Stimulated activated effector memory CD8-positive, alpha-beta T cell treated with anti-CD3 and anti-CD28 coated beads, Interleukin-12 subunit alpha, Interleukin-12 subunit beta, amount 100 ng/mL, for 72 hours (primary cell): ENCODE measurements at places on chromosomes 7 and 10.

DNA sequence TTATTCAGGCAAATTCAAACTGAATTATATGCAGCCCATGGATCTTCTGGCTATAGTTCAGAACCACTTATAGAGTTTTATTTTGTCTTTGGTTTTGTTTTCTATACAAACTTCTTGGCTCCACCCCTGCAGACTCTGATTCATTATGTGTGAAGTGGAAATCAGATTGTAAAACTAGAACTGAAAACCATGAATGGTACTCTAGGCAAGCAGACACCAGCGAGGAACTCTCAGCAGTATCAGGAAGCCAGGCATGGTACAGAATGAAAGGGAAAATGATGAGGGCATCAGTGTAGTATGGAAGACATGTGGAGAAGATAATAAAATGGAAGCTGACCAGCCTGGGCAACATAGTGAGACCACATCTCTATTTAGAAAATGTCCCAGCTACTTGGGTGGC lies 1026.9 kb upstream of the C7orf33 start:
- no peak for DNase-seq

DNA sequence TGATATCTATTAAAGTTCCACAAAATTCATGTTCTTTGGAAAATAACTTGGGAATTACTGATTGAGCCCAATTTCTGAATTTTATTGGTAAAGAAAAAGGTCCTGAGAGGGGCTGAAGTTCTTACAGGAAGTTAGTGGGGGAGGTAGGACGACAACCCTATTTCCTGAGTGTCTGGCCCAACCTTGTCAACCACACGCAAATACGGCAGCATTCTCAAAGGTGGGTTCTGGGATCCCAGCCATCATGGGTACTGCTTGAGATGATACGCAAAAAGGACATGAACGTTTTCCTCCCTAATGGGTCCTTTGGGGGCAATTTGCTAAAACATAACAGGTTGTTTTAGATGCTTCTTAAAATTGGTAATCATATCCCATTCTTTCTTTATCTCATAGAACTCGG lies 2.7 kb upstream of the PDCD4 start:
- DNase-seq = no peak

DNA sequence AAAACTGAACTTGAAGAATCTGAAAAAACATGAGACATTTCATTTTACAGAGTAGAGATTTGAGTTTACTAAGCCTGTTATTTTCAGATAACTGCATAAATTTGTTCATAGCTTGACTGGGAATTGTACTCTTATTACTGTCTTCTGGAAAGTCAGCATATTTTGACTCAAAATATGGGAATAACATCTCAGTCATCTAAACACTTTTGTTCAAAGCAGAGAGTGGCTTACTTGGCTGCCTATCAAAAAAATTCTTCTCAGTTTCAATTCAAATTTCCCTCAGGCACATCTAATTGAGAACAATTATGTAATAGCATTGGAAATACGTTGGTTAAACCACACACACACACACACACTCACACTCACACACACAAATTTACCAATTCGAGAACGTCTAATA lies 384.6 kb downstream of the ARL4A start:
- DNase-seq = no peak

- DNase-seq = no peak
Observed at GRCh38 chr10:71378336-71379117, 18.2 kb upstream of the CDH23 start.

- no peak for DNase-seq
Observed at GRCh38 chr10:72105098-72105475, 16.7 kb upstream of the SPOCK2 start.

GRCh38 chr7:69700331-69700730 lies 102.1 kb downstream of the AUTS2 start:
- no peak for DNase-seq

- no peak for DNase-seq
Observed at GRCh38 chr7:66357087-66357486, 152.0 kb downstream of the TPST1 start.

GRCh38 chr7:120955577-120956149 lies 5.1 kb downstream of the ING3 start:
- no peak for DNase-seq

DNA sequence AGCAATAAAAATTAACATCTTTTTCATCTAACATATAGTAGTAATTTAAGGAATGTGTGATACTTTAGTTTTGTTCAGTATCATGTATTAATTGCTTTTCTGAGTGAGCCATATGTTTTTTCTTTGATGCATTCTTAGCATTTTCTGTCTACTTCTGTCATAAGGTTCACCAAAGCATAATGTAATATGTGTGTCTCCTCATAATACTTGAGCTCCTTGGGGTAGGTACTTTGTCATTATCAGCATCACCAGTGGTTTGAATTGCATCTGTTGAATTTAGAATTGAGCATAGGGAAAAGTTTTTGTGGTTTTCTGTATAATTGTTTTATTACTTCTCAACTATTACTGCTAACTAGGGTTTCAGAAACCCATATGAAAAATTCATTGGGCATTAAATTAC lies 26.5 kb downstream of the VPS50 start:
- no peak for DNase-seq

- DNase-seq = no peak
Observed at GRCh38 chr7:156445997-156446761, 194.4 kb upstream of the RNF32 start.

DNA sequence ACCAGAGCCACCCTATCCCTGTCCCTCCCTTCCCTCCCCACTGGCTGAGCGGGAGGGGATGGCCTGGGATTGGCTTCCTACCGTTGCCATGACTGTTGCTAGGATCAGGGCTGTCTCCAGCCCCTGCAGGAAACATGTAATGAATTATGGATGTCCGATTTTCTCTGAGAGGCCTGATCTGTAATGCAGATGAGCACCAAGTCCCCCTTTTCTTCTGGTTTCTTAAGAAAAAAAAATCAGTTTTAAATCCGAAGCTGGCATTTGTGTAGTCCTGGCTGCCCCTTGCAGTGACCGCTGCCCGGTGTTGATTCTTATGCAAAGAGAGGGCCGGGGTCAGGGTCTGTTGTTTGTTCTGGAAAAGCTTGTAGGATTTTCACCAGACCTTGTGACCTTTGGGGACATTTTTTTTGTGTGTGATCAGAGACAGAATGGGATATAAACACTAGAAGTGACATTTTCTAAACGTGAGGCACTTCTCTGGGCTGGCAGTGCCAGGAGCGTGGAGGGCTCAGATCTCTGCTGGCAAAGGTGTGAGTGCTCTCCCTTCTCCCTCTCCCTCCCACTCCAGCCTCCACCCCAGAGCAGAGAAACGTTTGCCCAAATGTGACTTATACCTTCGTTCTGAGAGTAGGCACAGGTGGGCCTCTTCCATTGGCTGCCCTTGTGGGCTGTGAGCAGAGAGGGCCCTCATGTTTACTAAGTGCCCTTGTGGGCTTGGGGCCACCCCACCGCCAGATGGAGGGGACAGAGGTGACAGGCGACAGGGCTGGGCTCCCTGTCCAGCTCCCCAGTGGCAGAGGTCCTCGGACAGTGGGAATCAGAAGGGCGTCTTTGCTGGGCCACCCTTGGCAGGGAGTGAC lies 127.5 kb downstream of the DNAJB6 start:
- DNase-seq = no peak

GRCh38 chr7:129066290-129067131 lies 11.6 kb upstream of the TNPO3 start:
- no peak for DNase-seq

DNA sequence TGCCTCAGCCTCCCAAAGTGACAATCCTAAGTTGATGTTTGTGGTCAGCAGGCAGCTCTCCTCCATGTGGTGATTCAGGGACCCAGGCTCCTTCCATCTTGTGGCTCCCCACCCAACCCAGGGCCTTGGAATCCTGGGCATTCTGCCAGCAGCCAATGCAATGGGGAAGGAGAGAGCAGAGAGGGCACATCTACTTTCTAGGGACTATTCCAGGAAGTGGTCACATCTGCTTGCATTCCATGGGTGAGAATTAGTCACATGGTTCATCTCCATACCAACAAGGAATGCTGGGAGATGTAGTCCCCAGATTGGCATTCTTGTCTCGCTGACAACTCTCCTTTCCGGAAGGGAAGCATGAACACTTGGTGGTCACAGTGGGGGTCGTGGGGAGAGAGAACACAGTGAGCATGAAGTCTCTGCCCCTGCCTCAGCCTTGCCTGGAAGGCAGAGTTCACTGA lies 9.9 kb upstream of the SRRM3 start:
- DNase-seq = no peak

GRCh38 chr7:97215556-97215955 lies 98.1 kb downstream of the SDHAF3 start:
- DNase-seq = no peak

- no peak for DNase-seq
Observed at GRCh38 chr10:36173364-36173763, 531.3 kb upstream of the FZD8 start.

- DNase-seq = no peak
Observed at GRCh38 chr10:102431452-102432124, 786 bp downstream of the CUEDC2 start.

DNA sequence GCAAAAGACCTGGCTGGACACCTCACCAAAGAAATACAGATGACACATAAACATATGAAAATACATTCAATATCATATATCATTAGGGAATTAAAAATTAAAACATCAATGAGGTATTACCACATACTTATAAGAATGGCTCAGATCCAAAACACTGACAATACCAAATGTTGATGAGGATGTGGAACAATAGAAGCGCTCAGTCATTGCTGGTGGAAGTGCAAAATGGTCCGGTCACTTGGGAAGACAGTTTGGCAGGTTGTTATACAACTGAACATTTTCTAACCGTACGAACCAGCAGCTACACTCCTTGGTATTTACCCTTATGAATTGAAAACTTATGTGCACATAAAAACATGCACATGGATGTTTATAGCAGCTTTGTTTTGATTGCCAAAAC lies 38.5 kb downstream of the ZMYND11 start:
- no peak for DNase-seq

DNA sequence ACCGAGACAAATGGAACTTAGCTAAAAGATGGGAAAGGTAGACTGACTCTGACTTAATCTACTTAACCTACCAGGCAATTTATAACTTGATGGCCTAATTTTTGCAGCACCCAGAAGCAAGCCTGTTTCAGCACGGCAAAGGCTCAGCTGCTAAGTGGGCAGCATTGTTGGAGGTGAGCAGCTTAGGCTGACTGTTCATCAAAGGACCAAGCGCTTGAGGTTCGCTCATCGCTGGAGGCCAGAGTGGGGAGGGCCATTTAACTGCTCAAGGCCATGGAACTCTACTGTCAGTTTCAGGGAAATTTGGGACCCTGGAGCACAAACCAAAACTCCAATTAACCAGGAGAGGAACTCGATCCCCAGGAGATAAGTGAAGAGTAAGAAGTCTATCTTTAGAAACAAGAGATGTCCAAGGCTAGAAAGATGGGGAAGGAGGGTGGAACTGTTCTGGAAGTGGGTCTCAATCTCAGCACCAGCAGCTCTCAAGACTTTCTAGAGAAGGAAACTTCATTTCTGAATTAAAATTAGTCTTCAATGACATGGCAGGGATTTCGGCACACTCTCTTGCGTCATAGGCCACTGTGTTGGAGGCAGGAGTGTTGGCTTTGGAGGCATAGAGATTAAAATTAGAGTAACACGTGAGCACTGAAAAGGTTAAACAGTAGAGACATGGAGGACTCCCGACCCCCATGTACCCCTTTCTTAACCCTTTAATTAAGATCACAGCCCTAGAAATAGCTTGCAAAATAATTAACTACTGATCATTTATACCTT lies 43.1 kb downstream of the EGFR start:
- DNase-seq = no peak

DNA sequence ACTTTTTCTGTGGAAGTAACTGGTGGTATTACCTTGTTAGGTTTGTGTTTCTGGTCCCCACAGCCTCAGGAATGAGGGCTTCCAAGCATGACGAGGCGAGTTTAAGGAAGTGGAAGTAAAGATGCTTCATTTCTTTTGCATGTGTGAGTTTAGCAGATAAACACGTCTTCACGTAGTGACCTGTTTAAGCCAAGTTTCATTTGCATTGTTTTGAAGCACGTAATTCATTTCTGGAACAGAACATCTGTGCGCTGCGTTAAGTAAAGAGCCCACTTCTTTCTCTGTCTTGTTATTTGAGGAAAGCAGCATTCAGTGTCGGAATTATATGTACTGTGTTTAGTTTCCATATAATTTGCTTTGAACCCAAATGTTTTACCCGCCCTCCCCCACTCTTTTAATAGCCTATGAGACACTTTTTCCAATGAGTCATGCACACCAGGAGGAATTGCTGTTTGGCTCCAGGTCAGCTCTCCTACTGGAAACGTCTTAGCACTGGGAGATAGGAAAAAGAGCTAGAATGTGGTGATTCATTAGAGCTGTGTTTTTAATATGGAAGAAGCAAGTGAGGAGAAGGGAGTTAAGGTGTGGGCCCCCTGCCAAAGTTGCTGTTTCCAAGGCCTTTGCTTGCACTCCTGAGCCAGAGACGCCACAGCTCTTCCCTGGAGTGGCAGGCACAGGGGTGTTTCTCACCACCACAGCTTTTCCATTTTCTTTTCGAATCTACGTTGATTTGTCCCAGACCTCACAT lies 36.7 kb downstream of the BTBD16 start:
- no peak for DNase-seq

DNA sequence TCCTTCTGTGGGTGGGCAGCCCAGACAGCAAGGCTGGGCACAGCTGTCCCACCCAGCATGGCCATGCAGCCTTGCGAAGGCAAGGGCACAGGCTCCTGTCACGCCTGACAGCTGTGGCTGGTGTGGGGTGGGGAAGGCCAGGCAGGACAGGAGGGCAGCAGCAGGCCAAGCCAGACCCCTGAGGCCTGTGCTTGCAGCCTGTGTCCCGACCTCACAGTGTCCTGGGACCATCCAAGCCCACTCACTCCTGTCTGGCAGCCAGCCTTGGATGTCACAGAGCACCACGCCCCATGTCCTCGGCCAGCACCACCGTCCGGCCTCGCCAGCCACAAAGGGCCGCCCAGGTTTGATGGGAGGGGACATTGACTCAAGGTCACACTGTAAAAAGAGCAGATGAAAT lies 85.5 kb upstream of the LRRC4 start:
- DNase-seq = no peak

DNA sequence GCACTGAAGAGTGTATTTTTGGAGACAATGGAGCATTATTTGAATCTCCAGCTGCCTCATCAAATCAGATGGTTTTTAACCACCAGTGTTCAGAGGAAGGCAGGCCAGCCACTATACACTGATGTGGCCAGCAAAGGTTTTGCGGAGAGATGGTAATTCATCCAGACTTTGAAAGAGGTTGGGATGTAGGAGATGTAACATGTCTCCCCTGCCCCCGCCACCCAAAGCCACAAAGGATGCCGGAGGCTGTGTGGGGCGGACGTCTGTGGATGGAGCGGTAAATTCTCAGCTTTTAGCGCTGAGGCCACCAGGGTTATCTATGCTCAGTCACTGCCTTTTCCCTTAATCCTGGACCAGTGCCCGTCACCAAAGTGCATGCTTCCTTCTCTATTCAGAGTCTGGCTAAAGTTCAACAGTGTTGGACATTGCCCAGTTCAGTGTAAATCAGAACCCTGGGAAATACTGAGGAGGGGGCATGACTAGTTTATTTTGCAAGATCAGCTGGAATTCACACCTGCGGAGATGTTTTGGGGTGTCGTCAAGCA lies 3.7 kb upstream of the TRIP6 start:
- DNase-seq = no peak

DNA sequence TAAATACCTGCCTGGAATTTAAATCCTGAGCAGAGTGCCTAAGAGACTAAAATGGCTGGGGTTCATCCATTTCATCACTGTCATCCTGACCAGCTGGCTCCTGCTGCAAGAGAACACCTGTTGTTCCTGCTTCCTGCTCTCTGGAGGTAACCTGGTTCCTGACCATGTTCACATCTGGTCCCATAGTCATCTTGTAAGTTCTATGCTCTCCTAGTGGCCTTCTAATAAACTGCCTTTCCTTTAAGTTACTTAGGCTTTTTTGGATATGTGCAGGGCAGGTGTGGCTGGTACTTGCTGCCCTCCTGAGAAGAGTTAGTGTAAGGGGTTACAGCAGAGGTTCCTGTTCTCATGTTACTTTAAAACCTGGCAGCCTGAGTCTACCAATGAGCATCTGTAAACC lies 80.0 kb downstream of the NRCAM start:
- DNase-seq = no peak
